ENCODE measurements at places on chromosomes 5 and 9. TPM values are rescaled to one million over a fixed set of nuclear protein-coding genes. Genes with fewer than 3 reads are reported as not detected.

Gene MEIKIN
- total RNA-seq: 0.46 TPM

Gene GRXCR2
- not detected for total RNA-seq

Gene CACNA1B
- 39.9 TPM for total RNA-seq

Gene BTNL3
- total RNA-seq: not detected

Gene C9
- total RNA-seq: not detected

Gene ACSL6
- 59.5 TPM for total RNA-seq

Gene GLRA1
- 5.5 TPM for total RNA-seq

Gene PRRC2B
- total RNA-seq: 202 TPM

Gene GPR150
- 0.23 TPM for total RNA-seq

Gene ACTBL2
- not detected for total RNA-seq

Gene GDF9
- total RNA-seq: 1.8 TPM

Gene OR1Q1
- not detected for total RNA-seq

Gene SLC45A2
- 0.23 TPM for total RNA-seq

Gene DHX29
- 44.5 TPM for total RNA-seq

Gene BTNL9
- 4.2 TPM for total RNA-seq

Gene STRBP
- 119 TPM for total RNA-seq

Gene SOX30
- total RNA-seq: not detected

Gene SLC25A2
- total RNA-seq: 0.23 TPM

Gene ABLIM3
- total RNA-seq: 53.1 TPM

Gene IFNA13
- total RNA-seq: not detected

Gene THBS4
- 11.8 TPM for total RNA-seq

Gene ISL1
- 20.3 TPM for total RNA-seq

Gene FCN1
- 1.8 TPM for total RNA-seq

Gene TAF11L10
- total RNA-seq: not detected

Data from diencephalon (tissue), 1 donor.